MG63 (cell line): ENCODE measurements at places on chromosomes 11 and 22. TPM values are rescaled to one million over a fixed set of nuclear protein-coding genes. Genes with fewer than 3 reads are reported as not detected.

The SLCO2B1 gene
- not detected in 2 replicates for total RNA-seq

The SCGB1D2 gene
- total RNA-seq: not detected in 2 replicates

The P2RY6 gene
- 6.7 and 23.4 TPM in 2 replicates for total RNA-seq

The C11orf87 gene
- not detected in 2 replicates for total RNA-seq

The POLD3 gene
- 22.9 and 39.2 TPM in 2 replicates for total RNA-seq

The C22orf42 gene
- total RNA-seq: not detected in 2 replicates

The FGF19 gene
- not detected in 2 replicates for total RNA-seq

The SCGB1D1 gene
- total RNA-seq: not detected in 2 replicates

The NRXN2 gene
- total RNA-seq: 4.2 and 12.7 TPM in 2 replicates

The TEX12 gene
- not detected in 2 replicates for total RNA-seq

The OR8B12 gene
- not detected in 2 replicates for total RNA-seq

The ASRGL1 gene
- 5.1 and 6.0 TPM in 2 replicates for total RNA-seq

The MS4A7 gene
- not detected in 2 replicates for total RNA-seq

The ABTB2 gene
- total RNA-seq: 1.7 and 2.6 TPM in 2 replicates

The SMTN gene
- total RNA-seq: 26.0 and 37.7 TPM in 2 replicates

The PGGHG gene
- 1.9 and 6.2 TPM in 2 replicates for total RNA-seq
